Stimulated activated CD4-positive, alpha-beta T cell treated with anti-CD3 and anti-CD28 coated beads, Interleukin-12 subunit alpha, Interleukin-12 subunit beta, amount 100 ng/mL, for 24 hours (primary cell): ENCODE measurements at places on chromosomes 7 and 10.

DNA sequence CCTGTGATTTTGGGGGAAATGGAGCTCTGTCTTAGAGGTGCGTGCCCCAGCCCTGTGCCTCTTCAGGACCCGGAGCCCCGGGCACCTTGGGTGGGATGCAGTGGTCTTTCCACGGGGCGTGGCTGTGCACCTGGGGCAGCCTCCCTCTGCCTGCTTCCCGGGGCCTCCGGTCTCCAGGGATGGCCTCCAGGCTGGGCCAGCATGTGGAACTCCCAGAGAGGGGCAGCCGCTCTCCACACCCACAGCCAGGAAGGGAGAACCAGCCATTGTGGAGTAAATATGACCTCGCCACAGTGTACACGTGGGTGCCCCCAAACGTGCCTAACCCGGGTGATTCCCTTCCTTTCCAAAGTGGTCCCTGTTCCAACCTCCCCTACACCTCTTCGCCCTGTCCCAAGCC lies 52.6 kb downstream of the JAKMIP3 start:
- no peak for DNase-seq

DNA sequence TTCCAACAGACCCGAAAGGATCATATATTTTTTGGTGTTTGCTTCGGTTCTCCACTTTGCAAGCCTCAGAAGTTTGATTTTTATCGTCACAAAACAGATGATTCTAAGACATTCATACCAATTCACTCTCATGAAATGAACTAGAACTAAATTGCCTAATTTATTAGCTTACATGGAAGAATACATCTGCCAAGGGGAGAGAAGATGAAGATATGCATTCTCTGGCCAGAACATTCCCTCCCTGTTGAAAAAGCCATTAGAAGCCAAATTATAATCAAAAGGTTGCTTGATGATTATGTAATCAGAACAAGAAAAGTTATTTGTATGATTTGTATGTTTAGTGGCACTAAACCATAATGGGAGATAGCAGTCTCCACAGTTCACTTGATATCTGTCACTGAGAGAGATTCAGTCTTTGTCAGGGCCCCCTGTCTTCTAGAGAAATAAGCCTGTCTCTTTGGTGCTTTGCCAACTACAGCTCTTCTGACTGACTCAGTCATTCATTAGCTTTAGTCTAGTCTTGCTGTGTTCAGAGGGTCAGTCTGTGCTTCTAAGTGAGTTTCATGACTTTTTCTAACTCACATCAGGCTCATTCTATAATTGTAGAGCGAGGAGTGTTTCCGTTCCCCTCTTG lies 95.3 kb upstream of the GNAI1 start:
- no peak for DNase-seq

GRCh38 chr10:23448802-23449570 lies 10.1 kb downstream of the OTUD1 start:
- no peak for DNase-seq

DNA sequence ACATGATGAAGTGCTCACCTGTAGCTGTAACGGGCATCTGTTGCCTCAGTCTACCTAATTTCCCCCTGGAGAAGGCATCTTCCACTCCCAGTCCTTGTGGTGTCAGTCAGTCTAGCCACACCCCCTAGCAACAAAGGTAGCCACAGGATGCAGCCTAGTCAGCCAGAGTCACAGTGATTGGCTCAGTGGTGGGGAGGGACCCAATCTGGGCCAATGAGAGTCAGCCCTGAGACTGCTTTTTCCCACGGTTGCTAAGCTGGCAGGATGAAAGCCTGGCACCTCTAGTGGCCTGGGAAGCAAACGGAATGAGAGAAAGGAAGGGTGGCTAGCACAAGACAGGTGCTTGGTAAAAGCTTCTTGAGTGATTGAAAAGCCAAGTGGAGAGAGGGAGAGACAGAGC lies 118.6 kb downstream of the SH3PXD2A start:
- DNase-seq = no peak

DNA sequence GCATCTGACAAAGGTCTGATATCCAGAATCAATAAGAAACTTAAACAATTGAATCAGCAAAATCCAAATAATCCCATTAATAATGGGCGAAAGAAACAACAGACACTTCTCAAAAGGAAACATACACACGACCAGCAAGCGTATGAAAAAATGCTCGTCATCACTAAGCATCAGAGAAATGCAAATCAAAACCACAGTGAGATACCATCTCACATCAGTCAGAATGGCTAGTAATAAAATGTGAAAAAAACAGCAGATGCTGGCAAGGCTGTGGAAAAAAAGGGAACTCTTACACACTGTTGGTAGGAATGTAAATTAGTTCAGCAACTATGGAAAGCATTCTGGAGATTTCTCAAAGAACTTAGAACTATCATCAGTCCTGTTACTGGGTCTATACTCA lies 496.7 kb downstream of the SH2D4B start:
- no peak for DNase-seq

DNA sequence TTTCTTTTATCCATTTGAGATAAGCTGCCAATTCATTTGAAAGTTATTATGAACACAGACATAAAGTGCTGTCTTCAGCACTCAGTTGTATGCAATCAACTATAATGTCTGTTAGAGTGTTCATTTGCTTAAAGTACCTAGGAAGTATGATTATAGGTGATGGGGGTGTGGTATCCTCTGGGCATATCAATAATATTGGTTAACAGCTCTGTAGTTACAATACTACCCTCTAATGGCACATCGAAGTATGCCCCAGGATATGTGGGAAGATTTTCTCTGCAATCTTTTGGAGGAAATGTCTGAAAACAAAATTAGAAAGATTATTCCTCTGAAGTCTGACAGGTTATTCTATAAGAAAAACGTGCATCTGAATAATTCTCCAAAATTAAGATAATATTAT lies 429.7 kb downstream of the ARL4A start:
- no peak for DNase-seq

DNA sequence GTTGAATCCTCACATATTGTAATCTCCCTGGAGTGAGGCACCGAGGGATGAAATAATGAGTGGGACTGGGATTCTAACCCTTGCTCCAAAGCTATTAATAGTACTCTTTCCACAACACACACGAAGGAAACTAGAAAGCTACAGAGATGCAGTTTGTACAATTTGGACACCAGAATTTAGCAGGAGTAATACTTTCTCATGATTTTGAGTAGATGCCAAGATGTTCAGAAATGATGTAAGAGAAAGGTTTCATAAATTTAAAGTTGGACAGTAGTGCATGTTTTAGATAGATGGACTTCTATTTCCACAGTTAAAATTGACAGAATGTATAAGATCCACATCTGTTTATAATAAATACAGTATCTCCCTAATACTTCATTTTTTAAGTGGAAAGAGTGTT lies 46.5 kb downstream of the PRR15 start:
- DNase-seq = no peak

- no peak for DNase-seq
These were observed 80.5 kb upstream of the LRGUK start for GRCh38 chr7:134046594-134047128.

- no peak for DNase-seq
These were observed 17.4 kb downstream of the PSAP start for GRCh38 chr10:71833451-71834342.

GRCh38 chr7:86708031-86708680 lies 64.4 kb downstream of the GRM3 start:
- no peak for DNase-seq

- no peak for DNase-seq
These were observed 67.6 kb downstream of the IDE start for GRCh38 chr10:92506336-92506735.

- DNase-seq = no peak
These were observed 11.7 kb upstream of the HILPDA start for GRCh38 chr7:128443831-128444600.

DNA sequence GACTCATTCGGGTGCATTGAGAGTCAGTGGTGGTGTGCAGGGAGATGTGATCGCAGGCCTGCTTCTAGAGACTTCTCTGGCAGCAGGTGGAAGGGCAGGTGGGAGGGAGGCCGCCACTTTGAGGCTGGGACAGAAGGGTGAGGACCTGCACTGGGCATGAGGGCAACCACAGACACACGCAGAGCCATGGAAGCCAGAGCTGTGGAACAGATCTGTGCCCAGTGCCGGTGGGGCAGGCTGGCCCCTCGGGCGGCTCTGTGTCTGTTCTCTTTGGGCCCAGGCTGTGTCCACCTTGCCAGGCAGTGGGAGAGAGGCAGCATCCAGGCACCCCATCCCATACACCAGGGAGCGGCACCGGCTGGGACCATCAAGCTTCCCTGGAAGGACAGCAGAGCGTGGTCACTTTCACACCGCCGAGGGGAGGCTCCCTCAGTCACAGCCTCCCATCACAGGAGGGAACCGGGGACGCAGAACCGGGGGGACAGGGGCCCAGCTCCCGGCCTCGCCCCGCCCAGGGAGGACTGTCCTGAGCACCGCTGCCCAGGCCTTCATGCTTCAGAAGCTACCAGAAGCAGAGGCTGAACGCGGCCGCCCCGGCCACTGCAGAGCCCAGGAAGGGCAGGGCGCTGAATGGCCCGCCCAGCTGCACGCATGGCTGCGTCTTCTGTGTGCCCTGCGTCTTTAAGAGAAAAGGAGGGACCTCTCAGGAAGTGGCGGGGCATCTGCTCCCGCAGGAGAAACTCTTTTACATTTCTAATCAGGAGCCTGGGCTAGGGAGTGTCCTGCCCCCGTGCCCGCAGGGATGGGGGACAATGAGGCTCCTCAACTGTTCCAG lies 32.1 kb downstream of the EN2 start:
- no peak for DNase-seq

DNA sequence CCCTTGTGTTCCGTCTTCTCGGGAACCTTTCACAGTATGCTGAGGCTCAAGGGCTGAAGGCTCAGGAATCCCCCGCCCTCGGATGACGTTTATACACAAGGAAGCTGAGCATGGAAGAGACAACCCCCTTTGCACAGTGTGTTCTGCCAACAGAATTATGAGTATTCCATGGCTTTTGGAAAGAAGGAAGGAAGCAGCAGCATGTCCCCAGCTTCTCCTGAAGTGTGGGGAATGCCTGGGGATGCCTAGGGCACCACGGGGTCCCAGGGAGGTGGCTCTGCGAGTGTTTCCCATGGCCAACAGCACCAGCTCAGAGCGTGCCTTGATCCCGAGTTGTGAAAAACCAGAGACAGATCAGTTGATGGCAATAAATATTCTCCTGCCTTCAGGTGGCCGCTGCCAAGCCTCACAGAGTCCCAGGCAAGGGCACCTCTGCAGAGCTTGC lies 88.8 kb upstream of the DDC start:
- DNase-seq = no peak

DNA sequence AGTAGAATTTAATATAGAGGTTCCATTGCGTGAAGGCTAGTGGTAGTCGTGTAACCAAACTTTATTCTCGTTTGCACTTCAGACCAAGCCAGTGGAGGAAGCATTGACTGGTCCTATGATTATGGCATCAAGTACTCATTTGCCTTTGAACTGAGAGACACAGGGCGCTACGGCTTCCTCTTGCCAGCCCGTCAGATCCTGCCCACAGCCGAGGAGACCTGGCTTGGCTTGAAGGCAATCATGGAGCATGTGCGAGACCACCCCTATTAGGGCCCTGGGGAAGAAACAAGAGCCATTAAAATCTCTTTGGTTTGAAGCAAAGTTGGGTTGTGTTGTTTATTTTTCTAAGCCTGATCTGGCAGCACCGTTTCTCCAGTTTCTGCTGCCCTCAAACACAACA lies 3.5 kb upstream of the CPA4 start:
- no peak for DNase-seq

DNA sequence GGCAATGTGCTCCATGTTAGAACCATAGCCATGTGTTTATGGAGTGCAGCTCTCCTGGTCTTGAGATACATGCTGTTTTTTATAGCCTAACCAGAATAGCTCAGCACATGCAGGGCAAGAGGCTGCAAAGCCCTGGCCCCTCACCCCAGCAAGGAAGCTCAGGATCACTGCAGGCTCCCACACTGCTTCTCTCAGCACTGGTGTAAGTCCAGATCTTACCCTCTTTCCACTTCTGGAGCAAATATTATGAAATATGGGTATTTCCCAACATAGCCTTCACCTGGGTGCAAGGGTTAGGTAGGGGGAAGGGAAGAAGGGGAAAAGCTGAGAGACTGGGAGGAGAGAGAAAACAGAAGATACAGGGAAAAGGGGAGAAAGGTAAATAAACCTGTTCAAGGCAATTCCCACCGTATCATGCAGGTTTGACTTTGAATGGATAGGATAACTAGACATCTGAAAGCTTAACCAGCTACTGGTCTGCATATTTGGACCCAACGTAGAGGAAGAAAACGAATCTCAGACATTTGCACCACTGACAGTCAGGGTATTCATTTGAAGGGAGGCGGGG lies 19.7 kb downstream of the SKIDA1 start:
- DNase-seq = no peak

- no peak for DNase-seq
These were observed 131.5 kb upstream of the LAMB4 start for GRCh38 chr7:108261560-108262255.
